Activated T-cell treated with anti-CD3 and anti-CD28 coated beads, Interleukin-2, amount 50 U/mL, for 24 hours (primary cell): ENCODE measurements at places on chromosomes 3 and 15.

DNA sequence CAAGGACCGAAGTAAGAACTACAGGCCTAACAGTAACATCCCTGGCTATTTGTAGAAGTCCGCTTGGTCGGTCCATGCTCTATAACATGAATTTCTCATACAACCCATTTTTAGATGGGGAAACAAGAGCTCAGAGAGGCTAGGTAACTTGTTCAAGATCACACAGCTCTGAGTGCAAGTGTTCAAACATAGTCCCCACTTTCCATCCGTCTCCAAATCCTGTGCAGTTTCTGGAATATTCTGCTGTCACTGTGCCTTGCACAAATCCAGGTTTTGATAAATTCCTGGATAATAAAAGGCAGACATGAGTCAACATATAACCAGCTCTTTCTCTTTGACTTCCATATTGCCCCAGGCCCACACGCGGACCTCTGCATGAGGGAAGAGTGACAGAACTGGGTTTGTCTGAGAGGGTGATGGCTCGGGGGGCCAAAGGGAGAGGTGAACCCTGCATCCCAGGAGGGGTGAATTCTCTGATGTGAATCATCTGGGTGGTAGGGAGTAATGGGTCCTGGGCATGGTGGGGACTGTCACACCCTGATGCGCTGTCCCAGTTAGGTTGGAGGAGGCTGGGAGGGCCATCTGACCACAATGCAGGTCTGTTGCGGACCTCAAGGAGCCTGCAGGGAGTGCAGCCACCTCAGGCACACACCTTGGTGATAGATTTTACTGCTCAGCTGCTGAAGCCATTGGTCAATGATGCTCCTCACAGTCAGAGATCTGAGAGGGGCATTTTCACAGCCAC, 162.2 kb downstream of the SMAD6 start:
- DNase-seq: no peak

DNA sequence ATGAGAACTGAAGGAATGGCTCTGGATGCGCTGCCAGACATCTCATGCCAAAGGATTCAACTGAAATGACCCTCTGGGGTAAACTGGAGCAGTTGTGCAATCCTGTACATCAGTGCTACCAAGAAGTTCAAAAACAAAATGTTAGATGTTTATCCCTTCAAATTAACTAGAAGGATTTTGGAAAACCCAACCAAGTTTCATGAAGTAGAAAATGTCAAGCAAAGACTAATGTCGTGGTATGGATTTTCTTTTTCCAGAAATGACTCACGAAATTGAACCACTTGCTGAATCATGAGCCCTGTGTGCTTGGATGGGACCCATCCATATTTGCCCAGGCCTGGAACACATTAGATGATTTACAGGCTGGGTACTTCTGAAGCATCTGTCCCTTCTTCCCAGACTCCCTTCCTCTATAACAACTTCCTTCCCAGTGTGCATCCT, 101.6 kb downstream of the LRTM1 start:
- no peak for DNase-seq

DNA sequence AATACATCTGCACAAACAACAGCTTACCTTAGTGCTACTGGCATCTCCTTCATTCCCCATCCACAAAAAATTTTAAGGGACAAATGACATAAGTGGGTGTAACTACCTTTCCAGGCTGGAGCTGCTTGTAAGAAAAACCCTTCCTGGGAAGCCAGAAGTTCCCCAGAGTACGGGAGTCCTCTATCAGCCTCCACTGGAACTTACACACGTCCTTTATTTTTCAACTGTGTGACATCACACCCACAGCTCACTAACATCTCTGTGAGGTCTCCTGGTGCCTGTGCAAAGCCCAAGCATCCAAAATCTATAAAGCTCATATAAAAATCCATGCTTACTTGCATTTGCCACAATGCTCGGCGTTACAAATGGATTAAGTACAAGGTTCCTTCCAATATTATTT, 27.6 kb downstream of the LRIG1 start:
- DNase-seq: no peak

DNA sequence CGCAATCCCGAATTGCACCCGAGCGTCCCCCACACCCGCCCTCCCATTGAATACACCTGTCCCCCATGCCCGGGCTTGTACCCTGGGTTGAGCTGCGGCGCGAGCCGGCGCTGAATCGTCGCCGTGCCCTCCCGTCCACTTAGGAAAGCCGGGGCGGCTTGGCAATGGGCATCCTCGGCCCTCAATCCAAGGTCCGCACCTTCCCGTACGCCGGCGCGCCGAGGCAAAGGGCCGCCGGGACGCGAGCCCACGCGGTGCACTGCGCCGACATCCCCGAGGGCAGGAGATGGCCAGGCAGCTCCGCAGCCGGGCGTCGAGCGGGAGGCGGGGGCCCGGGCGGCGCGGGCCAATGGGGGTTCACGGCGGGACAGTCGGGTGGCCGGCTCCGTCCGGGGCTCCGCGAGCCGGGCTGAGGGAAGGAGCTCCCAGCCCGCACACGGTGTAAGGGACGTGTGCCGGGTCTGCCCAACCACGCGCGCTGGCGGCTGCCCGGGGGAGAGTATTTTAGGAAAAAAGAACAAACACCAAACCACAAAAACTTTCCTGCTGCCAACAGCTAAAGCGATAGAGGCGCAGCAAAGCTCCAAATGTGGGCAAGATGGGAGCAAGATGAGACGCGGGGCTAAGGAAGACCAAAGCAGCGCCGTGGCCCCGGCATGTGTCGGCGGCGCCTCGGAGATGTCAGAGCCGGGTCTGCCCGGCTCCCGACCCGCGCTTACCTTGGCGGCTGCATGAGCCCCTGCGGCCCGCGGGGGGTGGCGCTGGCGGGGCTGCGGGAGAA, 621 bp downstream of the RGMA start:
- DNase-seq: peak; percentile 60

DNA sequence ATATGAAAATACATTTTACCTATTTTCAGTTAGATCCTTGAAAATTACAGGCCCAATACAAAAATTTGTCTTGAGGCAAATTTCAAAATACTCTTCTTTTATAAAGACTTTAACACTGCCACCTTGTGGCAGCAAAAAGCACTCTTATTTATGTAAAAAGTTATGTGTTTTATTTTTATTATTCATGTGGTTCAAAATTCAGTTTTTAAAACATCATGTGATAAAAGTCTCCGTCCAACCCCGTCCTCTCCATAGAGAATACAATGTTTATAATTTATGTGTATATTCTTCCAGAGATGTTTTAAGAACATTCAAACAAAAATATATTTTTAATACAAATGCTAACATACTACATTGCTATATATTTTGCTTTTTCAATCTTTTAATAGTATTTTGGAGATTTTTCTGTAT, 36.9 kb upstream of the TRIM59 start:
- no peak for DNase-seq

DNA sequence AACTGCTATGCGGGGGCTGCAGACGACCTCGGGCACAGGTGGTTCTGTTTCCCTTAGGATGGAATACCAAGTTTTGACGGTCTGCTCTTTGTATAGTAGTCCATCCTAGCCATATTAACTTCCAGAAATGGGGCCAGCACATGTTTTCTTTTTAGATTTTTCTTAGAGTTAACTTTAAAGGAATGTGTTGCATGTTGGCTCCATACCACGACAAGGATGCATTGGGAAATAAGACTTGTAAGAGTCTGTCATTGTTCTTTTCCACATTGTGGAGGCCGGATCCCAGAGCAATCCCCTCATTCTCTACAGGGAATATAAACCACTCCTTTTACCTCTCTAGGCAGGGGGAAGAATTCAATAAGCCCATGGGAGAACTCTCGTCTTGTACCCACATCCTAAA, 87.1 kb upstream of the PLSCR4 start:
- DNase-seq: no peak

GRCh38 chr3:140247775-140248174, 312.8 kb downstream of the CLSTN2 start:
- no peak for DNase-seq

- no peak for DNase-seq
These were observed 125.6 kb downstream of the LRRK1 start for GRCh38 chr15:101044625-101045235.

DNA sequence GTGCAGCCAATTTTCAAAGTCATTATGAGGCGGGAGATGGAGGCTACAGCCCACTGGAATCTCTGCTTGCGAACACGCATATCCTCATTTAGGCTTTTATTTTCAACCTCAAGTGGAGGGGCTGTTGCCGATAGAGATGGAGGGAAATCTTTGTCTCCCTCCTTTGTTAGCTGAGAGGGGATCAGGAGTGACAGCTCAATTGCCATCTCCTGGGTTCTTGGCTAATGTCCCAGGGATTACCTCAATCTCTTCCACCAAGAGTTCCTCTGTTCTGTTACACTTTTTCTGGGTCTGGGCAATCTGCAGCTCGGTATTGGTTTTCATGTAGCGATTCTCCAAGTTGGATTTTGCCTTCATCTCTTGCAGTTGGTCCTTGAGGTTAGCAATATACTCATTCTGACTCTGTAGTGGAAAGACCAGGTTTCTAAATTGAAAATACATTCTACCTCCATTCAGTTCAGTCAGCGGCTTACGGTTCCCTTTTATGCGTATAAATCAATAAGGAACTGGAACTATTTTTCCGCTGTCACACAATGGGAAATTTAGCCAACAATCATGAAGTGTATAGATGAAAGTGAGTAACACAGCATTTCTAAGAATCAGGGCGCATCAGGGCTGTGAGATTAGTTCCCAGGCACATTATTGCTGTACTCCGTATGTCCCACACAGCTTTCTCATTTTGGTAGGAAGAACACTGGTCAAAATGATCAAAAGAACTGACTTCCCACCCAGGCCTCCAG, 36.2 kb upstream of the RPL35A start:
- DNase-seq: no peak

- DNase-seq: no peak
These were observed 3.1 kb downstream of the SKOR1 start for GRCh38 chr15:67828278-67828968.

DNA sequence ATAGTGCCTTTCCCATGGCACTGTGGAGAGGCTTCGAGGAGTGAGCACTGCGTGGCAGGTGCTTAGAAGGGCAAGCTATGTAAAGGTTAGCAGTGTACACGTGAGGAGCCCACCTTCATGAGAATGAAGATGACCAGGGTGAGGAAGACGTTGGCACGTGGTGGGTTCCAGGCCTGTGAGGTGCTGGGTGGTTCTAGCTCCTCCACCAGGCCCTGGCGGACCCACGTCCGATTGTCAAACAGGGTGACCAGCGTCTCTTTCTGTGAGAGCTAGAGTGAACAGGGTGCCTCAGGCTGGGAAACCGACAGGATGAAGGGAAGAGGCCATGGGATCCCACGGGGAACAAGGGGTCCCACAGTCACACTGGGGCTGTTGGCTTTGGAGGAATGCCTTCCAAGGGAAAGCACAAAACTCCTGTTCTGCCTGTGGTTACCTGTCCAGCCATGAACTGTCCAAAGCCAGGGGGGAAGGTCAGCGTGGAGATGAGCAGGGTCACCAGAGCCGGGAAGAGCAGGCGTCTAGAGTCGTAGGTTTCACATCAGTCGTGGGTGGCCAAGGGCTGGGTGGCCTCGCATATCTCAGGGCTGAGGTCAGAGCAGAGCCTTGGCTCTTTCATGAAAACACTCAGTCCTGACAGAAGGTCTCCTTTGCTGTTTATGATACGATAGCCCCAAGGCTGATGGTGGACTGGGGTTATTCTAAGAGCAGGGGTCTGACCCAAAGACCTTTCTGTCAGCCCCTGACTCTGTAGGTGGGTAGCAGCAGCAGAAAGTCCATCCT, 6.0 kb downstream of the CLCN2 start:
- no peak for DNase-seq

- DNase-seq: peak; percentile 71
These were observed 6.0 kb upstream of the SLC28A1 start for GRCh38 chr15:84878504-84878903.

- DNase-seq: no peak
These were observed 5.5 kb upstream of the RHO start for GRCh38 chr3:129522953-129523352.

- no peak for DNase-seq
These were observed 55.8 kb downstream of the GTF2E1 start for GRCh38 chr3:120798346-120798745.

DNA sequence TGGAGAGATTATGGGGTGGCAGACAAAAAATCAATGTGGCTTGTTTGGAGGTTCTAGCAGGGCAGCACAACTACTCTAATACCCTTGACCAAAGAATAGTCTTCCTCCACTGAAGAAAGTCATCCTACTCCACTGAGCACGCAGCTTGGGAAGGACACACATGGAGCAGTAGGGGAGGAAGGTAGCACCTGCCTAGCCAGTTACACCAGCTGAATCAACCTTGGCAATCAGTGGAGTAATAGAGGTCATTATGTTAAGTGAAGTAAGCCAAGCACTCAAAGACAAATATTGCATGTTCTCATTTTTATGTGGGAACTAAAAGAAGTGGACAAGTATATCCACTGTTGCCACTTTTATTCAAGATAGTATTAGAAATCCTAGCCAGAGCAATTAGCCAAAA, 555.8 kb upstream of the ALCAM start:
- DNase-seq: no peak

GRCh38 chr15:74869726-74870407, 3.3 kb downstream of the SCAMP2 start:
- DNase-seq: no peak

DNA sequence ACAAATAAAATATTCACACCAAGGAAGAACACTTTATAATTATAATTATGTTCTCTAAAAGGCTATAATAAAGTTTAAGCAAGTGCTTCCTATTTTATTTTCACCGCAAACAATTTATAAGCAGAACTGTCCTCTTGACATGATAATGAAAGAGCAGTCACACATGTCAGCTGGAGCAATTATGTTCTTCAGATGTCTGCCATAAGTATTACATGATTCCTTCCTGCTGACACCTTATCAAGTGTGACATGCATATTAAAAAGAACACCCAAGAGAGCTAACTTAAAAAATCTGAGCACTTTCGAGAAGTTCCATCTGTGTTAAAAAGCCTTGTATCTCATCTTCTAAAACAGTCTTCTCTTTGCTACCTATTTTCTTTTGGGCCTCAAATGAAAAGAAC, 249.5 kb downstream of the SQOR start:
- no peak for DNase-seq

- DNase-seq: no peak
These were observed 556.2 kb upstream of the CBLB start for GRCh38 chr3:106425026-106425425.

DNA sequence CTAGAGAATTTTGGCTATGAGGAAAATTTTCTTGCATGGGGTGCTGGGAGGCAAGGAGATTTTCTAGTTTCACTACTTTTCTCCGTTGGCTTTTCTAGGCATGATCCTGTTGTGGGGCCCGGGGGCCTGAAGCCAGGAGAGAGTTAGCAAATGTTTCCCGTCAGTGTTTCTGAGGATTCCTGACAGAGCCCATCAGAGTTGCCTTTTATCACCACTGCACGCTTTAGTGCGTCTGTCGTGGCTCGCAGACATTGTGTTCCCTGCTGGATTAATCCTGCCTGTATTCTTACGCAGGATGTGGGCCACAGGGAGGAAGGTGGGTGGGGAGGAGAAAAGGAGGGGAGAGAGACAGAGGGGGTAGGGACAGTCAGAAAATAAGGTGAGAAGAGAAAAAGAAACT, 18.1 kb upstream of the BOC start:
- DNase-seq: no peak
